ENCODE measurements at places on chromosomes 6 and 20. TPM values are rescaled to one million over a fixed set of nuclear protein-coding genes. Genes with fewer than 3 reads are reported as not detected.

DNAJC5 gene
- polyA plus RNA-seq, result 24.4 TPM

HLA-DRB5 gene
- 59.9 TPM for polyA plus RNA-seq

SPATS1 gene
- polyA plus RNA-seq, result not detected

BTN3A1 gene
- polyA plus RNA-seq, result 13.8 TPM

CST4 gene
- not detected for polyA plus RNA-seq

FNDC1 gene
- polyA plus RNA-seq, result 0.69 TPM

CDH22 gene
- polyA plus RNA-seq, result 0.19 TPM

PSORS1C1 gene
- polyA plus RNA-seq, result 2.1 TPM

SEL1L2 gene
- polyA plus RNA-seq, result not detected

ZBTB2 gene
- polyA plus RNA-seq, result 6.0 TPM

GJA10 gene
- not detected for polyA plus RNA-seq

DCDC2 gene
- 22.1 TPM for polyA plus RNA-seq

PKHD1 gene
- polyA plus RNA-seq, result 6.0 TPM

NHLRC1 gene
- 1.8 TPM for polyA plus RNA-seq

MPIG6B gene
- not detected for polyA plus RNA-seq

TGM3 gene
- not detected for polyA plus RNA-seq

DDRGK1 gene
- polyA plus RNA-seq, result 92.5 TPM

COL20A1 gene
- polyA plus RNA-seq, result 0.58 TPM

GRCh38 chr6:16337295-16337975 lies 99.0 kb downstream of the GMPR start:
- no peak overlapping the region for H3K27ac ChIP-seq
- peaks cover 6% of the 10 kb centered on the region for H3K4me1 ChIP-seq
- H3K27me3 ChIP-seq, result no peaks in the 10 kb centered on the region
- no peak overlapping the region for H3K4me3 ChIP-seq

DNA sequence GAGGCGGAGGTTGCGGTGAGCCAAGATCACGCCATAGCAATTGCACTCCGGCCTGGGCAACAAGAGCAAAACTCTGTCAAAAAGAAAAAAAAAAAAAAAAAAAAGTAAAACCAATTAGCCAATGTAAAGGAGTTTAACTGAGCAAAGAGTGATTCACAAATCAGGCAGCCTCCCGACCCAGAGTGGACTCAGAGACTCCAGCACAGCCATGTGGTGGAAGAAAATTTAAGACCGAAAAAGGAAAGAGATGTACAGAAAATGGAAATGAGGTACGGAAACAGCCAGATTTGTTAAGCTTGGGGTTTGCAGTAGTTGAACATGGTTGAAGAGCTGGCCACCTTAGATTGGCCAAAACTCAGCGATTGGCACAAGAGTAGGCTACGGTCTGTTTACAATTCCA lies 51.4 kb downstream of the ERMARD start:
- H3K36me3 ChIP-seq, result no peaks in the 10 kb centered on the region
- peaks cover 3% of the 10 kb centered on the region for H3K27me3 ChIP-seq

DNA sequence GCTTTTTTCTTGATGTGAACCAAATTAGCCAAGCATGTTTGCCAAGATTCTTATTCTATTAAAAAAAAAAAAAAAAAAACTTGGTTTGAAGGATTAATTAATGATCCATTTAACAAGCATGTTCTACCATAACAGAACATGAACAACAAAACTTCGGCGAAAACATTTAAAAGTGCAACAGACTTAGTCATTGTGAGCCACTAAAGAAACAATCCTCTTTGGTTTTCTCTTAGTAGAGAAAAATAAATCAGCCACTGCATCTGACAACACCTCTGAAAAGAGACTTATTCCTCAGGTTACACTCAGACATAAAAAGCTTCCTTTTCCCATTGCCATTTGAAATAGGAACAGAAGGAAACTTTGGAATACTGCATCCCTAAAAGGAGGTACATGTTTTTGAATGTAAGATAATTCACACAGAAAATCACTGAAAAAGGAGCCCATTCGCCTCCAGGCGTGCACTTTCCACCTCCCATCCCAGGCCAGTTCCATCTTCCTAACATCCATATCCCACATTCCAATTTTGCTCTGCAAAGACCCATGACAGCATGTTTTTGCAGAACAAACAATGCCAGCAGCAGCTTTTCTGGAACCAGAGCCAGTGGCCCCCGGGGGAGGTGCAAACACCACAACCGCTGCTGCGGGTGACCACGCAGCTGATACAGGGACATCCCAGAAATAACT lies 79.5 kb downstream of the ZMYND8 start:
- no peak for DNase-seq
- peaks cover 6% of the 10 kb centered on the region for H3K4me1 ChIP-seq
- peak overlapping the region; percentile 26 for H3K27ac ChIP-seq
- no peak overlapping the region for H3K4me3 ChIP-seq
- peaks cover 19% of the 10 kb centered on the region for H3K36me3 ChIP-seq

- no peak overlapping the region for H3K27ac ChIP-seq
- no peak for DNase-seq
- H3K4me1 ChIP-seq, result peaks cover 4% of the 10 kb centered on the region
- H3K27me3 ChIP-seq, result no peaks in the 10 kb centered on the region
- no peaks in the 10 kb centered on the region for H3K36me3 ChIP-seq
Observed at GRCh38 chr6:163712566-163712961, 298.0 kb downstream of the QKI start.

DNA sequence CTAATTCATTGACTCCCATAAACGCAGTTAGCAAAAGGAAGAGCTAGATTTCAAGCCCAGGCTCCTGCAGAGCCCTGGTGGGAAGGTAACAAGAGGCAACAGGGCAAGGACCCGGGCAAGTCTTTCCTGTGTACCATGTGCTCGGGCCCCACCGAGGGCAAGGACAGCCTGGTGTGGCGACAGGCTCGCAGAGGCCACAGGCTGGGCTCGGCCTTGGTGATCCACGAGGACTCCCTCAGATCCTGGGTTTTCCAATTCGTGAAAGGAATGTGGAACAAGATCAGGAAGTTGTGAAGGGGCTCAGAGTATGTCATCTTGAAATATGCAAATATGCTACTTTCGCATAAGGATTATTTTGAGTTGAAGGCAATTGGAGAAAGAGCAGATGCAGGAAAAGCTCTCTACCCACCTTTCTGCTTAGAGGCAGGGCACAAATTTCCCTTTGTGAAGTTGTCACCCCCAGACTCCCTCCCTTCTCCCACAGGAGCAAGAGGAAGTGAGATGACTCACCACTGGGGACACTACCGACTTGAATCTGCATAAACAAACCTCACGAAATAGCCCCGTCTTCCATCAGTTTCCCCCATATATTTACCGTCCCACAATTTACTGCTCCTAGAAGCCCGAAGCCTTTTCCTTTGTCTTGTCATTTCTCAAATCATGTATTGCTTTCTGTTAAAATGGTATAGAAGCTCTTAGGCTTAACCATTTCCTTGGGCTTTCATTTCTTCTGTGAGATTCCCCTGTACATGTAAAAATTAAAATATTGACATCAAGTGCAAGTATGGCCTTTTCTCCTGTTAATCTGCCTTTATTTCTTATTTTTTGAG lies 79.0 kb downstream of the PSMG4 start:
- no peaks in the 10 kb centered on the region for H3K36me3 ChIP-seq
- peaks cover 9% of the 10 kb centered on the region for H3K4me1 ChIP-seq
- H3K27ac ChIP-seq, result no peak overlapping the region

GRCh38 chr6:150567380-150567779 lies 32.3 kb upstream of the PLEKHG1 start:
- no peak for DNase-seq
- H3K4me1 ChIP-seq, result no peaks in the 10 kb centered on the region
- no peak overlapping the region for H3K4me3 ChIP-seq
- no peak overlapping the region for H3K27ac ChIP-seq

DNA sequence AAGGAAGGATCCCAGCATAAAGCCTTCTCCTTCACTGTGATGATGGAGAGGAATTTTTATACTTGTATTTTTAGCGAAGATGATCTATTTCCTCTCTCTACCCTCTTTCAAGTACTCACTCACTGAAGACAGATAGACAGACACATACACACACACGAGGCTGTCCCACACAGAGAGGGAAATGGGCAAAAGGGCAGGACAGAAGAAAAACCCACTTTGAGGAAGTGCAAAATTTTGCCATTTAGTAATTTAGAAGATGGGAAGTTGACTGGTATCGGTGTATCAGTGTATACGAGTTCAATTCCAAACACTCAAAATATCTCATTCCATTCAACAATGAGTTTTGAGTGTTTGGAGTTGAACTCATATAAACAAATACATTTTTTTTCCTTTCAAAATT lies 30.9 kb downstream of the HEBP2 start:
- no peaks in the 10 kb centered on the region for H3K4me1 ChIP-seq
- H3K36me3 ChIP-seq, result no peaks in the 10 kb centered on the region
- no peaks in the 10 kb centered on the region for H3K27me3 ChIP-seq
- no peak for DNase-seq
- H3K4me3 ChIP-seq, result no peak overlapping the region

DNA sequence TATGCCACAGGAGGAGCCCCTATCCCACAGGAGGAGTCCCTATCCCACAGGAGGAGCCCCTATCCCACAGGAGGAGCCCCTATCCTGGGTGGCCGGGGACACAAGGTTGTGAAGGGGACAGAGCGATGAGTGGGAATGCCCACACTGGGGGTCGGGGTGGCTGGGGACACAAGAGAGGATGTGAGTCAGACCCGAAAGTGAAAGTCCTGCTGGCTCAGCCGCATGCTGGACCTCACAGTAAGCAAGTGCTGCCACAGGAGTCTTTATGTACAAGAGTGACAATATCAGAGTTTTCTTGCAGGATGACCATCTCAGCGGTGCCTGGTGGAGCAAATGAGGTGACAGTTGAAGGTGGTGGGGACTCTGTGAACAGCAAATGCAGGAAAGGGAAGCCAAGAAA lies 93.7 kb downstream of the PSMB1 start:
- no peaks in the 10 kb centered on the region for H3K36me3 ChIP-seq
- H3K4me1 ChIP-seq, result no peaks in the 10 kb centered on the region
- peak overlapping the region; percentile 19 for H3K4me3 ChIP-seq
- no peak overlapping the region for H3K27ac ChIP-seq
- H3K27me3 ChIP-seq, result no peaks in the 10 kb centered on the region

- peak overlapping the region; percentile 66 for H3K27ac ChIP-seq
- H3K4me3 ChIP-seq, result no peak overlapping the region
- H3K27me3 ChIP-seq, result no peaks in the 10 kb centered on the region
Observed at GRCh38 chr6:37239526-37239925, 18.0 kb upstream of the TBC1D22B start.

- peaks cover 6% of the 10 kb centered on the region for H3K4me1 ChIP-seq
- H3K36me3 ChIP-seq, result no peaks in the 10 kb centered on the region
- peak overlapping the region; percentile 25 for H3K27ac ChIP-seq
- no peak overlapping the region for H3K4me3 ChIP-seq
- no peak for DNase-seq
- H3K27me3 ChIP-seq, result no peaks in the 10 kb centered on the region
Observed at GRCh38 chr20:25553819-25554296, 31.5 kb downstream of the NINL start.

GRCh38 chr6:13715444-13715883 lies 3.8 kb upstream of the RANBP9 start:
- no peak overlapping the region for H3K4me3 ChIP-seq
- no peak overlapping the region for H3K27ac ChIP-seq
- no peaks in the 10 kb centered on the region for H3K27me3 ChIP-seq
- no peak for DNase-seq
- peaks cover 2% of the 10 kb centered on the region for H3K4me1 ChIP-seq
- H3K36me3 ChIP-seq, result no peaks in the 10 kb centered on the region

GRCh38 chr6:169415179-169415578 lies 161.5 kb upstream of the THBS2 start:
- H3K36me3 ChIP-seq, result no peaks in the 10 kb centered on the region
- H3K27me3 ChIP-seq, result no peaks in the 10 kb centered on the region
- DNase-seq, result no peak
- H3K27ac ChIP-seq, result no peak overlapping the region

- H3K4me1 ChIP-seq, result no peaks in the 10 kb centered on the region
- no peak for DNase-seq
- H3K27ac ChIP-seq, result no peak overlapping the region
- no peak overlapping the region for H3K4me3 ChIP-seq
- no peaks in the 10 kb centered on the region for H3K27me3 ChIP-seq
- H3K36me3 ChIP-seq, result no peaks in the 10 kb centered on the region
Observed at GRCh38 chr6:11350294-11350693, 117.8 kb upstream of the NEDD9 start.

DNA sequence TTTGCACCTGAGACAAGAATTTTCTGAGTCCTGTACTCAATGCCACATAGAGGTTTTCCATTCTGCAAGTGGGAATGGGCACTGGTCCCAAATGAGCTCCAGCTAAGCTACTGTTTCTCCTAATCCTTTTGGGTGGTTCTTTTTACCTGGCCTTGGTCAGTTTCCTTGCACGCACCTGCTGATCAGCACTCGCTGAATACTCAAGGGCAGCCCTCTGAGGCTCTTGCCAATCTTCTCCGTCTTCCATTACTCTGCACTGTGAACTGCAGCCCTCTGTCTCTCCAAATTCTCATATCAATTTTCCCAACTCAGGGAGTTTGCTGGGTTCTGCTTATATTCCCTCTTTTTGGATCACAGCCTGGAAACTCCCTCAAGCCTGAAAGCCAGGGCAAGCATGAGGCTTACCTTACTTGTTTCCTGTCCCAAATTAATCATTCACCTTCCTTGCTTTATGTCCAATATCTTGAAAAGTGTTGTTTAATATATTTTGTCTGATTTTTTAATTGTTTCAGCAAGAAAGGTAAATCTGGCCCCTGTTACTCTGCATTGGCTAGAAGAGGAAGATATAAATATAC lies 138.0 kb upstream of the TBX18 start:
- no peaks in the 10 kb centered on the region for H3K36me3 ChIP-seq
- H3K4me3 ChIP-seq, result no peak overlapping the region
- H3K4me1 ChIP-seq, result no peaks in the 10 kb centered on the region
- no peaks in the 10 kb centered on the region for H3K27me3 ChIP-seq

DNA sequence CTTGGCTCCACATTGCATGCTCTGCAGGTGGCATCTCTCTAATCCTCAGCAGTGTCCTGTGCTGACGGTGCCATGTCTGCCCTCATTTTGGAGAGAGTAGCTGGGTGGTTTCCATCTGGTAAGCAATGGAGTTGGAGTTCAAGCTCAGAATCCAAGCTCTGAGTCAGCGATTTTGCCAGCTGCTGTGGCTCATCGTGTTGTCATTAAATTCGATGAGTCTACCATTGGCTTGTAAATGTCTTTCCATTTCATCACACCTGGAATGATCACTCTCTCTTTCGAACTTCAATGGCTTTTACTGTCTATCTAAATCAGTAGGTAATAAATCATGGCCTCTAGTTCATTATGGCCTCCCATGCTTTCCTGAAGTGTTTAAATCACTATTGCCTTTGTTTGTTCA lies 378.5 kb upstream of the TSHZ2 start:
- no peak overlapping the region for H3K27ac ChIP-seq
- no peaks in the 10 kb centered on the region for H3K36me3 ChIP-seq
- no peak overlapping the region for H3K4me3 ChIP-seq

DNA sequence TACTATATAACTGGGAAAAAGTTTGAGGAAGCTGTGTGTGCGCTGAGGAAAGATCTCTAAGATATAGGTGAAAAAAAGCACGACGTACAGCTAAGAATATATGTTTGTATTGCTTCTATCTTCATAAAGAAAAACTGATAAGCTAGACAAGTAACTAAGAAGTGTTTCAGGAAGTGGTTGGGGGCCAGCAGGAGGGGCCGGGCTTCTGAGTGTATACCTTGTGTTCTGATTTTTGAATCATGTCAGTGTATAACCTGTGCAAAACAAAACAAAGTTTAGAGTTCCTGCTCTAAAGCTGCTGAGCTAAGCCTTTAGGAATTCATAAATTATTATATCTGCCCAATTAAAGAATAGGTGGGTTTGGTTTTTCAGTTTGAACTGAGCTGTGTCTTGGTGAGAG lies 7.9 kb upstream of the OSER1 start:
- H3K36me3 ChIP-seq, result no peaks in the 10 kb centered on the region
- no peaks in the 10 kb centered on the region for H3K27me3 ChIP-seq

- no peaks in the 10 kb centered on the region for H3K27me3 ChIP-seq
- H3K27ac ChIP-seq, result no peak overlapping the region
- H3K36me3 ChIP-seq, result peaks cover 27% of the 10 kb centered on the region
- H3K4me1 ChIP-seq, result peaks cover 2% of the 10 kb centered on the region
- H3K4me3 ChIP-seq, result no peak overlapping the region
Observed at GRCh38 chr20:3646651-3647050, 16.5 kb downstream of the GFRA4 start.

Measured in kidney (tissue), 22 donors.